CD4-positive, alpha-beta T cell treated with Interleukin-15 for 1 hour (primary cell): ENCODE measurements at places on chromosomes 6 and 20.
A peak's percentile ranks its signal among the peaks of the same experiment; 100 is the strongest.

DNA sequence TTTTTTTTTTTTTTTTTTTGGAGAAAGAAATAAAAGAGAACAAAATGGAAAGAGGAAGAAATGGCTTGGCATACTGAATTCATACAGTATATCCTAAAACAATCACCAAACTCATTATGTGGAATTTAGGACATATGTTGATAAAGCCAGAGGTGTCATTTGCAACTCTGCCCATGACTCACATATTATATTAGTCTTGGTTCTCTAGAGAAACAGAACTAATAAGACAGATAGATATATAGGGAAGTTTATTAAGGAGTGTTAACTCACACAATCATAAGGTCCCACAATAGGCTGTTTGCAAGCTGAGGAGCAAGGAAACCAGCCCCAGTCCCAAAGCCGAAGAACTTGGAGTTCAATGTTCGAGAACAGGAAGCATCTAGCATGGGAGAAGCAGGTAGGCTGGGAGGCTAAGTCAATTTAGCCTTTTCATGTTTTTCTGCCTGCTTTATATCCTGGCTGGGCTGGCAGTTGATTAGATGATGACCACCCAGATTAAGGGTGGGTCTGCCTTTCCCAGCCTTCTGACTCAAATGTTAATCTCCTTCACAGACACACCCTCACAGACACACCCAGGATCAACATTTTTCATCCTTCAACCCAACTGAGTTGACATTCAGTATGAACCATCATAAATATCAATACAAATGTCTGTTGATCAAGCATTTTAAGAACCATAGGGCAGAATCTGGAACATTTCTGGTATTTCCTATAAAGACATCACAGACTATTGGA lies 102.3 kb downstream of the UBE3D start:
- DNase-seq: no peak

DNA sequence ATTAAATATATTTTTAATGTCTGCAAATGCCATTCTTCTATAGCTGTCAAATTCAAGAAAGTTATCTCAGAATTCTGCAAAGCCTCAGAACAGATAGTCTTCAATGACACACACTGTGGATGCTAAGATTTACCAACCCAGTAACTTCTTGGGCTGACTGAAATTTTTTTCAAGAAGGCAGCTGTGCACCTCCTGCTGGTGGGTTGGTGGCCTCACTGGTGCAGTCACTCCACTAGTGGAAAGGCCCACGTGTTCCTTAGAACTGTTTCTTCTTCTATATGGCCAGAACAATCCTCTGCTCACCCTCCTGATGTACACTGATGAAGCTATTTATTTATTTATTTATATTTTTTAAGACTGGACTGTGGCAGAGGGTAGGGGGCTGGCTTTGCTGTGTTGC lies 28.1 kb upstream of the MTCL3 start:
- DNase-seq: no peak

DNA sequence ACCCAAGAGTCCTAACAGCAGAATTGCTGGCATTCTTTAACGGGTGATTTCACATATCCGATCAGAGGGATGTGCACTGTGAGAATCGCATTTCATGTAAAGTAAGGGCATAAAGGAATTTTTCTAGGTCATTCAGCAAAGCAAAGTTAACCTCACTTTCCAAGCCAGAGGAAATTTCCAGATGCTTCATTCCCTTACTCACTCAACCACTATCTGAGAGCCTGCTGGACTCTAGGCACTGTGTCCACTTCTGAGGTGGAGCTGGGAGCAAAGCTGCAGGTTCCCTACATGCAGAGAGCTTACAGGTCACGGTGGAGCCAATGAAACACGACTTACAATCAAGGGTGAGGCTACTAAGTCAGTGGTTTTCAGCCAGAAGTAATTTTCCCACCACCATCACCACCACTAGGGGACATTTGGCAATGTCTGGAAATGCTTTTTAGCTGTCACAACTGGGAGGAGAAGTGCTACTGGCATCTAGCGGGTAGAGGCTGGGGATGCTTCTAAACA lies 34.5 kb upstream of the TSHZ2 start:
- DNase-seq: no peak

DNA sequence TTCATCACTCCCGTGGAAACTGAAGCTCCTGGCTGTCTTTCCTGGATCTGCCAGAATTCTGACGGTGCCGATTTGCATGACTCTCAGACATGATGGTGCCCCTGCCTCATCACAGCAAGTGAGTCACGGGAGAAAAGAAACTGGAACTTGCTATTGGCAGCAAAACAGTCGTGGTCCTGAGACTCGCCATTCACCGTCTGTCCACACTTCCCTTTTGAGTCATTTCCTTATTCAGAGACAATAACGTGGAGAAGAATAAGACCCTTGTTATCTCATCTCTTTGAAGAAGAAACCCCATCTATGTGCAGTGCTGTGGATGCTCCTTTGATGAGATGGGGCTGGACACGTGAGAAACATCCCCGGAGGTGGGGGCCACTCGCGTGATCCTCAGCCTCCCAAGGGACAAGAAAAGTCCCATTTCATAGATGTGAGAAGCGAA lies 4.2 kb downstream of the GPR31 start:
- peak; percentile 69 for DNase-seq

DNA sequence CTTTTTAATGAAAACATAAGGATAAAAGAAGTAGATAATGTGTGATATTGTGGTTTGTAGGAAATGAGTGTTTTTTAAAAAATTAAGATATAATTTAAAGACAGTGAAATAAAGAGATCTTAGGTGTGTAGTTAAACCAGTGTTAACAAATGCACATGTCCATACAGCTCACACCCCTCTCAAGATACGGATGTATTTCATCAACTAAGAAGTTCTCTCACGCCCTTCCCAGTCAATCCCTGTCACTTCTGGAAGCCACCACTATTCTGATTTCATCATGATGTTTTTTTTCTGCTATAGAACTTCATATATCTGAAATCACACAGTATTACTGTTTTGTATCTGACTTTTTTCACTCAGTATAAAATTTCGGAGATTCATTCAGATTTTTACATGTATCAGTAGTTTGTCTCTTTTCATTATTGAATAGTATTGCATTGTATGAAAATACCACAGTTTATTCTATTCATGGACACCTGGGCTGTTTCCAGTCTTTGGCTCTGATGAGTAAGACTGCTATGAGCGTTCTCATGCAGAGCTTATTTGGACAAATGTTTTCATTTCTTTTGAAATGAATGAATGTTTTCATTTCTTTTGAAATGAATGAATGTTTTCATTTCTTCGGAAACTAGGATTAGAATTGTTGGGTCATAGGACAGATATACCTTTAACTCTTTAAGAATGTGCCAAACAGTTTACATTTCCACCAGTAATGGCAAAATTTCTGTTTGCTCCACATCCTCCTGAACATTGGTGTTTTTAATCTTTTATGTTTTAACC lies 49.7 kb upstream of the ELOVL5 start:
- no peak for DNase-seq
